Stimulated activated naive CD8-positive, alpha-beta T cell treated with anti-CD3 and anti-CD28 coated beads, Interleukin-15, amount 100 ng/mL, for 72 hours (primary cell): ENCODE measurements at places on chromosomes 2 and 18.

- no peak for DNase-seq
Observed at GRCh38 chr2:100213595-100213994, 71.2 kb upstream of the AFF3 start.

- no peak for DNase-seq
Observed at GRCh38 chr18:26654616-26655524, 106.5 kb upstream of the KCTD1 start.

GRCh38 chr2:221125691-221126090 is 446.4 kb downstream of the EPHA4 start:
- DNase-seq = no peak

GRCh38 chr2:204012072-204012653 is 75.6 kb downstream of the ICOS start:
- no peak for DNase-seq

- no peak for DNase-seq
Observed at GRCh38 chr2:10753156-10753555, 31.7 kb downstream of the ATP6V1C2 start.

DNA sequence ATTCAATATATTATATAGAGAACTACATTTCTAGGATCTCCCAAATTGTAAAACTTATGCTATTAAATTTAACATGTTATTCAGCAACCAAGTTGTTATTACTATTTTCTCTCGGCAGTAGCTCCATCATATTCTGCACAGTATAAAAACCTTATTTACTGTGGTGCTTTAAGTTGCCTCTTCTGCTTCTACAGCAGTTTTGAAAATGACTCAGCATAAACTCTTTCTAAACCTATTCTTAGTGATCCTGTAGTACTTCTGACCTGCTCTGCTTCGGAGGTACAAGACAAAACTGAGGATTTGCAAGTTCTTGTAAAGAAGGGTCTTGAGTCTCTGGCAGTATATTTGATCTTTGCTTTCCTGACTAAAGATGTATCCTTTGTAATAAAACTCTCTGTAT is 567.2 kb downstream of the TMX3 start:
- DNase-seq = no peak

GRCh38 chr18:12478269-12479047 is 70.7 kb downstream of the PRELID3A start:
- DNase-seq = no peak

DNA sequence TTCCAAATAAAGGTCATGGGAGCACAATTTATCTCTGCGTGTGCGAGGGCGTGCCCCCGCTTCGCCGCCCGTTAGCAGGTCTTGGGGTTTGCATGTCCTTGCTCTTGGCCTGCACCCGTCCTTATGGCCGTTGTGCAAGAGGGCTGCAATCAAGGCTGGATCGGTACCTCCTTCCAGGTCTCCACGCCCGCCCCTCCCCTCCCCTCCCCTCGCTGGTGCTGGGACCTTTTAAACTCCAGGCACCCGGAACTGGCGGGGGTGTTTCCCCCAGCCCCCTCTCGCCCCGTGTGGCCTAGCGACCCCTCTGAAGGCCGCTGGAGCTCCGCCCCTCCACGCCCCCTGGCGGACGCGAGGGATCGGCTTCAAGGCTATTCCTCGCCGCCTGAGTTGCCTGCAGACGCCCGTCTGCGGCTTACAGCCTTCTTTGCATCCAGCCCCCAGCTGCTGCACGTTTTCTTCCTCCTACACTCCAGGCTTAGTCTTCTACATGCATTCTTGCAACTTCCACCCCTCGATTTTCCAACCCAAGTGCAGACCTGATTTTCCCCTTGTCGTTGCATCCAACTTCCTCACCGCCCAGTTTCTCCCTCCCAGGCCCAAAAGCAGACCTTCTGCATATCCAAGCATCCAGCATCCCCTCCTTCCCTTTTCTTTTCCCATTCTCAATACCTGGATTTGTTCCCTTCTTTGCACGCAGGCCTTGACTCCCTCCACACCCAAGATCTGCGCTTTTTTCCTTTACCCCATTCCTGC is 577 bp downstream of the IDH1 start:
- peak; percentile 85 for DNase-seq

DNA sequence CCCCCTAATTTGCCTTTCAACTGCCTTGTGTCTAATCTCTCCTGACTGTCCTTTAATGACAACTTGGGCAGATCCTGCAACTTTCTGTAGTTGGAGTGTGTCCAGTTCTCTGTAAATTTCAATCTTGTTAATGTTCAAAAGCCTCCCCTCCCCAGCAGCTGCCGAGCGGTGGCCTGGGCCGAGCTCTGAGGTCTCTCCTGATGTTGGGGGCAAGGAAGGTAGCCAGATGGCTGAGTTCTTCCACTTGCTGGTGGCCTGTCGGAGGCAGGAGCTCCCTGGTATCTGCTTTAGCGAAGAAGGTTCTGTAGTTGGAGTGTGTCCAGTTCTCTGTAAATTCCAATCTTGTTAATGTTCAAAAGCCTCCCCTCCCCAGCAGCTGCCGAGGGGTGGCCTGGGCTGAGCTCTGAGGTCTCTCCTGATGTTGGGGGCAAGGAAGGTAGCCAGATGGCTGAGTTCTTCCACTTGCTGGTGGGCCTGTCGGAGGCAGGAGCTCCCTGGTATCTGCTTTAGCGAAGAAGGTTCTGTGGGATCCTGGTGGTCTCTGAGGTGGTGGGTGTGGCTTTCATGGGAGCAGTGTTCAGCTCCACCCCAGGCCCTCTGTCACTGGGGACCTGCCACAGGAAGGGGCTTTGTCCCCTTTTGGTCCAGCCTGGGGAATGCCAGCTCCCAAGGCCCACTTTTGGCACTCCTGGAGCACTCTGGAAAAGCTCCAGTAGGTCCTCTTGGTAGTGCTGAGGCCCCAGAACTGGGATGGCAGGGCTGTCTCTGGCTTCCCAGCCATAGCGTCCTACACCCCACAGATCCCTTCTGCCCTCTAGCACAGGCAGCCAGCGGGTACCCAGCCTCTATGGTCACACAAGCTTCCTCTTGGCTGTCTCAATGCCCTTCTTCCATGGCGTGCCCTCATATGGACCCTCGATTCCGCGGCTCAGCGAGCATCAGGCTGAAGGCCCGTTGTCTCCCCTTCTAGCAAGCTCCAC is 211.9 kb downstream of the ALPK2 start:
- no peak for DNase-seq

- DNase-seq = no peak
Observed at GRCh38 chr2:25323610-25324189, 18.0 kb downstream of the DNMT3A start.

DNA sequence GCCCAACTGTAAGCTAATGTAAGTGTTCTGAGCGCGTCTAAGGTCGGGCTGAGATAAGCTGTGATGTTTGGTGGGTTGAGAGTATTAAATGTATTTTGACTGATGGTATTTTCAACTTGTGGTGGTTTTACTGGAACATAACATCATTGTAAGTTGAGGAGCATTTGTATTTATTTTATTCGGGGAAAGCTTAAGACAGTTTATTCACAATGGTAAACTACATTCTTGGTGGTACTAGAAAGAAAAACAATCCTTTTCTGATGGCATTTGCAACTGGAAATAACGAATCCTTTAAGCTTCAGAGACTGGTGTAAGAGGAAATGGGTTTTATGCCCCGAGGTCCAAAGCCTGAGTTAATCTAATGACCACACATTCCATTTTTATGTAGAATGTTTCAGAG is 283.3 kb upstream of the NETO1 start:
- DNase-seq = no peak

GRCh38 chr2:122390406-122390805 is 635.0 kb downstream of the TSN start:
- peak; percentile 9 for DNase-seq

DNA sequence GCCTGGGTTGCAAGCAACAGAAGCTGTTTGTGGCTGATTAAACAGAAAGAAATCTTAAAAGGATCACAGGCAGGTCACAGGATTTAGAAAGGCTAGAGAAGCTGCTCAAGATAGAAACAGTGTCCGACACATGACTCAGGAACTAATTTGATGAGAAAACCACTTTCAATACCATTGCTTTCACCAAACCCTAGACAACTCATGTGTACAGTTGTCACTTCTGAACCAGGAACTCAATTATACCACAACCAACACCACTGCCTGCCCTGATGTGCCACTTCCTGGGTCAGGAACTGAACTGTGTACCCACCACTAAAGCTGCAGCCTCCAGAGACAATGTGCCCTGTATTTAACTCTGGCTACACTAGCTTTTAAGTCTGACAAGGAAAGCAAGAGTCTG is 56.0 kb downstream of the TMEM247 start:
- DNase-seq = peak; percentile 72

GRCh38 chr18:56568986-56569385 is 69.4 kb downstream of the TXNL1 start:
- DNase-seq = no peak

- DNase-seq = no peak
Observed at GRCh38 chr2:154556146-154556545, 142.3 kb upstream of the KCNJ3 start.

GRCh38 chr2:28978606-28979005 is 2.5 kb upstream of the TOGARAM2 start:
- DNase-seq = no peak

- DNase-seq = no peak
Observed at GRCh38 chr2:223929571-223930102, 15.5 kb downstream of the WDFY1 start.

DNA sequence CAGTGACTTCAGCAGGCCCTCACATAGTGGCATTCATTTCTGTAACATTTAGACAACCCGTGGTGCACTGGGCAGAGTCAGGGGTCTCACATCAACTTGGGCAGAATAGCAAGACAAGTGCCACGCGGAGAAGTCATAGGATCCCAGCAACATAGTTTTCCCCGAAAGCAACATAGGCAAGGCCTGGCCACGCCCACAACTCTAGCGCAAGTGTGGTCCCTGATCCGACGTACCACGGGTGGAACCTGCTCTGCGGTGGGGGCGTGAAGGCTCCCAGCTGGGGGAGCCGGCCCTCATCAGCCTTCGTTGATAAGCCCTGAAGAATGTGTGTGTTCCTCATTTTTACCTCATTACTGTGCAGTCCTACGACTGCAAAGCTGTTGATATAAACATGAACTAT is 261.2 kb downstream of the EIPR1 start:
- no peak for DNase-seq

- no peak for DNase-seq
Observed at GRCh38 chr2:201507725-201508124, 56.2 kb downstream of the STRADB start.

- no peak for DNase-seq
Observed at GRCh38 chr2:15708865-15709820, 117.5 kb downstream of the DDX1 start.

- DNase-seq = no peak
Observed at GRCh38 chr2:10905006-10905861, 6.5 kb upstream of the KCNF1 start.

DNA sequence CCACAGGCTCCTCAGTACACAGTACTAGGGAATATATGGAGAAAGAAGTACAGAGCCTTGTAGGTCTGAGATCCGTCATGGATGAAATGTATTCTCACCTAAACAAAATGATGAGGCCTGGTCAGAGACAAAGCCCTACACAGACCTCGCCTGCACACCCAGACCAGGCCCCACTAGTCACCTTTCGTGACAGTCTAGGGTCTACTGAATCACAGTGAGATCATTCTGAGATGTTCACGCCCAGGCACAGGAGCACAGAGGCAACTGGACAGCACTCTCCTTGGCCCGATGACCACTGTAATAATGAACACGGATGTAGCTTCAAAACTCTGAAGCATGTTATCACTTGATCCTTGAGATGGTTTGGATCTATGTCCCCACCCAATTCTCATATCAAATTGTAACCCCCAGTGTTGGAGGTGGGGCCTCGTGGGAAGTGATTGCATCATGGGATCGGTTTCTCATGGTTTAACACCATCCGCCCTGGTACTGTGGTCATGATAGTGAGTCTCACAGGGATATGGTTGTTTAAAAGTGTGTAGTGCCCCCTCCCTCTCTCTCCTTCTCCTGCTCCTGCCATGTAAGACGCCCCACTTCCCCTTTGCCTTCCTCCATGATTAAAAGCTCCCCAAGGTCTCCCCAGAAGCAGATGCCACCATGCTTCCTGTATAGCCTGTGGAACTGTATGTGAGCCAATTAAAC is 15.1 kb downstream of the DOCK10 start:
- DNase-seq = no peak

GRCh38 chr2:168119515-168120141 is 127.8 kb downstream of the STK39 start:
- DNase-seq = peak; percentile 29

DNA sequence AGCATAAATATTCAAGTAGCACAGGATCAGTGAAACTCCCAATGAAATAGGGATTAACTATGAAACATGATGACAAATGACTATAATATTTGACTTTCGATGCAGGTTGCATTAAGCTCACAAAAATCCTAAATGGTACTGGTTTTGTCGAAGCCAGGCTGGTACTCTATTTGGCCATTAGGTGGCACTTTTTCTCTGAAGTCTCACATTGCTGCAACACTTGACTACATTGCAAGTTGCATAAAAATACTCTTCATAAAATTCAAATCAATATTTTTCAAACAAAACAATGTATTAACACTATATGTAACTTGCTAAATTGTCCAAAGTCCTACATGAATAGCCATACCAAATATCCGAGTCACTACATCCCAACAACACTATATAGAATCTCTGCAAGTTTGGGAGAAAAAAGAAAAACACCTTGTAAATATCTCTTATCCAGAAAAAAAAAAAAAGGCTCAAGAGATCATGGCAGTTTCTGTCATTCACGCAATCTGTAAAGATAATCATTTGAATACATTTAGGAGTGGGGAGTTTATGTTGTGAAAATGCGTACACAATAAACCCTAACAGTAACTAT is 9.5 kb downstream of the RTTN start:
- DNase-seq = no peak

- DNase-seq = no peak
Observed at GRCh38 chr2:50786345-50786744, 245.6 kb downstream of the NRXN1 start.

- no peak for DNase-seq
Observed at GRCh38 chr2:96548558-96549465, 12.3 kb downstream of the ARID5A start.

- DNase-seq = no peak
Observed at GRCh38 chr2:22912398-22912797, 472.6 kb upstream of the KLHL29 start.

DNA sequence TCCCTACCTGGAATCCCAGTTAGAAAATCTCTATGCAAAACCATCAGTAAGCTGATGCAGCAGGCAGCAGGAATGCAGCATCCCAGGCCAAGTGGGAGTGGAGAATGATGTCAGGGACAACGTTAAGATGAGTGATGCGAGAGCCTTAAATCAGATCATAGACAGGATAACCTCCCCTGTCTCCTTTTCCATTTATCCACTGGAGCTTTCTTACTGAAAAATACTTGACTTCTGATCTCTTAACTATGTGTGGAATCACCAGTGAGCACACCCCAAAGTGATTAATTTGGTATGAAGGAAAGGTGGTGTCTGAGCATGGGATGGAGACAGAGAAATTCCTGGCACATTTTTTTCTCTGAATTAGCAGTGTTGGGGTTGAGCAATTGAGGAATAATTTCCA is 98.0 kb downstream of the RND3 start:
- no peak for DNase-seq

GRCh38 chr2:111095434-111095833 is 25.3 kb upstream of the BCL2L11 start:
- DNase-seq = no peak

DNA sequence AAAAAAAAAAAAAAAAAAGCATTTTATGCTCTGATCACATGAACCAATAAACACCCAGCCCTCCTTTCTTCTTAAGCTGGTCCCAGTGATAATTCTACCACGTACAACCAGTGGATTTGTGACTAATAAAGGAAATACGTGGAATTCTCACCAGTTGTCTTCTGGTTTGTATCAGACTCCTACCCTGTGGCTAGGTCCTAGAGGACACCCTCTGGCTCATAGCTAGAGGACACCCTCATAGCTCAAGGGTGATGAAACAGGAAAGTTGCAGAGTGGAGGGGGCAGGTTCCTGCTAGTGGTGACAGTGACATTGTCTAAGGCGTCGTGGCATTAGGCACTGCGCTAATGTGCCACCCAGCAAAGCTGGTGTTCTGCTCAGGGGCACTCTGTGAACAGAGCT is 167.8 kb downstream of the BCL11A start:
- DNase-seq = no peak
